ENCODE measurements at places on chromosomes 12 and 14.

- no peak for DNase-seq
Observed at GRCh38 chr12:25131270-25131669, 63.7 kb downstream of the DNAI7 start.

- no peak for DNase-seq
Observed at GRCh38 chr12:126055521-126055920, 990.3 kb downstream of the AACS start.

- no peak for DNase-seq
Observed at GRCh38 chr14:76664790-76665189, 96.5 kb upstream of the VASH1 start.

- DNase-seq: no peak
Observed at GRCh38 chr14:74949859-74950573, 5.4 kb downstream of the PGF start.

DNA sequence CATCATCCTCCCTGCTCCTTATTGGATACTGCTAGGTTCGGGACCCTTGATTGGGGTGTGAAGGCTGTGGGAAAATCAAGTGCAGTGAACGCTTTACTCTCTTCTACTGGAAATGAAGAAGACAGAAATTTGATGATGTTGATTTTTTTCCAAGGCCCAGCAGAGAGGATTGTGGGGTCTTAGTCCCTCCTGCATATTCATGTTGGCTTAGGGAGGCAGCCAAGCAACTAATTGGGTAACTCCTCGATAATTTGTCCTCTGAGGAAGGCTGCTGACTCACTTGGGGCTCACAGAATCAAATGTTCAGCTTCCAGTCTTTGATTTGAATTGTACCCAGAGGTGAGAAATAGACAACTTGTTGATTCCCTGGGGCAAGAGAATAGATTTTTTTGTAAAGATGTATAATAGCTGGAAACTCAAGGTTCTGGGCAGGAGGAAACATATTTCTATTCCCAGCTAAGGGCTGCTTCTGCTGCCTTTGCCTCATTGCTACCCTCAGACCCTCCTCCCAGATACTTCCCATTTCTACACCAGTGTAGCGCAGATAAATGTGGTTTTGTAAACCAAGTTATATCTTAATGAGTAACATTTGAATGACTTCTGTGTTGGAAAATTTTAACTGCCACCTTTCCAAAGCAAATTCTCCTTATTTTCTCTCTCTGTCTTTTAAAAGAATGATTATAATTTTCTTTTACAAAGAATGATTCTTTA lies 21.7 kb downstream of the NEUROD4 start:
- DNase-seq: no peak
